ENCODE measurements at places on chromosomes 13 and 19.

DNA sequence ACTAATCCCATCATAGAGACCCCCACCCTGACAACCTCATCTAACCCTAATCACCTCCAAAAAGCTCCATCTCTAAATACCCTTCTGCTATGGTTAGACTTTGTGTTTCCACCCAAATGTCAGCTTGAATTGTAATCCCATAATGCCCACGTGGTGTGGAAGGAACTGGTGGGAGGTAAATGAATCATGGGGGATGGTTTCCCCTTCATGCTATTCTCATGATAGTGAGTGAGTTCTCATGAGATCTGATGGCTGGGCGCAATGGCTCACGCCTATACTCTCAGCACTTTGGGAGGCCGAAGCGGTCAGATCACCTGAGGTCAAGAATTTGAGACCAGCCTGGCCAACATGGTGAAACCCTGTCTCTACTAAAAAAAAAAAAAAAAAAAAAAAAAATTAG lies 2.6 kb downstream of the VMAC start:
- no peak for DNase-seq

DNA sequence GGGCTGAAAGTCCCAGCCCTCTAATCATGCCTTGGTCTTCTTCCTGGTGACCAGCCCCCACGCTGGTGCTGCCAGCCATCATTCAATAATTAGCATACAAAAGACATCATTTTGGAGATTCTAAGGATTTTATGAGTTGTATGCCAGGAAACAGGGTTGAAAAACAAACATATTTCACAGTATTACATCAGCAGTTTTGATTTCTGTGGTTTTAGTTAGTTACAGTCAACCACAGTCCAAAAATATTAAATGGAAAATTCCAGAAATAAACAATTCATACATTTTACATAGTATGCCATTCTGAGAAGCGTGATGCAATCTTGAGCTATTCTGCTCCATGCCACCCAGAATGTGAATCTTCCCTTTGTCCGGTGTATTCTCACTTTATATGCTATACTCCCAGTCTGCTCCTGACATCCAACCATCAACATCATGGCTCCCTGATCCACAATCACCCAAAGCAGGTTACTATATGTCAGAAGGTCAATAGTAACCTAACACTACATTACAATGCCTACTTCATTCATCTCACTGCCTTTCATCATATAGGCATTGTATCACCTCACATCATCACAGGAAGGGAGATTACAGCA lies 49.2 kb downstream of the STOML3 start:
- no peak for DNase-seq

GRCh38 chr19:12801466-12802266 lies at the start of the genes PRDX2 and THSD8:
Gene PRDX2 (minus strand): TSS chr19:12801800. CDS start chr19:12801261, 539 bp downstream.
Gene THSD8 (plus strand): TSS chr19:12802069. CDS start chr19:12802072, 3 bp downstream.
- DNase-seq, result peak; percentile 19

DNA sequence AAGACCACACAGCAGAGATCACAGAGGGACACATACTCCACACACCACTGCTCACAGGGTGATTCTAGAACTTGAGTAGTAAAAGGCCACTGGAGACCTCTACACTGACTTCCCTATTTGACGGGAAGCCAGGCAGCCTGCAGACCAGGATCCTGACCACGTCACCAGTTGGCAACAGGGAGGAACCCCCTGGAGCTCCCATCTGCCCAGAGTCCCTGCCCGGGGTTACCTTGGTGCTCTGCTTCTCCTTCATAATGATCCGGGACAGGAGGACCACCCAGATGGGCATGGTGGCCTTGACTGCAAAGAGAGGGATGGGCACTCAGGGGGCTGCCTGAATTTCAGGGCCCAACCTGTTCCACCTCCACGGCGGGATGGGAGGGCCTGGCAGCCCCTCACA lies 932 bp downstream of the SLC35E1 start:
- peak; percentile 58 for DNase-seq

GRCh38 chr13:113016526-113017295 lies 47.7 kb downstream of the MCF2L start:
- no peak for DNase-seq

- DNase-seq, result peak; percentile 95
These were observed 5.2 kb downstream of the LCP1 start for GRCh38 chr13:46176756-46177155.

DNA sequence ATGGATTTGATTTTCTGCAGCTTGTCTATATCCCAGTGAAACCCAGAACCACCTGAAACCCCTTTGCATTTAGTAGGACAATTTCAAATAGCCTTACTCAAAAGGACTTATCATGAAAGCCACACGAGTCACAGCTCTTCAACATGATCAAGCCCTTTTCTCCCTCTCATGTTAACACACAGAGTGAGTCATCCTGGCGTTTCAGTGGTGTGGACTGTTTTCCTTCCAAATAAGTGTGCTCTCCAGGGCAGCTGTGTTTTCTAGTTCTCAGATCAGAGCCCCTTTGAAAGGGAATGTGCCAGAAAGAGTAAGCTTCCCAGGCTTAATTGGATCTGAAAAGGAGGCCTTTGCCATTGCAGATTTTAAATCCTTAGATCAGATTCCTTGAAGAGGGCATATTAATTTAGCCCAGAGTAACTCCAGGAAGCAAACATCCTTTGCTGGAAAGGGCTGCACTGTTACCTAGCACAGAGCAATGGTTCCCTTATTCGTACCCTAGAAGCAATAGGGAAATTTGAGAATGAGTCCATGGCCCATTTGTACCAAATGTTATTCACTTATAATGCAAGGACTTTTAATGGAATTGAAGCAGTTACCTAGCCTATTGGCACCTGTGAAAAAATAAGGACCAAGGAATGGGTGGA lies 51.3 kb downstream of the ERICH6B start:
- DNase-seq, result no peak

DNA sequence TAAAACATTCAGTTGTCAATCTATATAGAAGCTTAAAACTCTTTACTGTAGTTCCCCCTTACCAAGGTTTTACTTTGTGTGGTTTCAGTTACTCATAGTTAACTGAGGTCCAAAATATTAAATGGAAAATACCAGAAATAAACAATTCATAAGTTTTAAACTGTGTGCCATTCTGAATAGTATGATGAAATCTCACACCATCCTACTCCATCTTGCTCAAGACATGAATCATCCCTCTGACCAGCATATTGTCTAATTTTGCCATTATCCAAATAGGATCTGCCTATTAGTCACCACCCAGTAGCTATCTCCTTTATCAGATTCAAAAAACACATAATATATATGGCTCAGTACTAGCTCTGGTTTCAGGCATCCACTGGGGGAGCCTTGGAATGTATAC lies 22.4 kb downstream of the ZNF571 start:
- DNase-seq, result no peak

- no peak for DNase-seq
These were observed 87.9 kb downstream of the URI1 start for GRCh38 chr19:30029721-30030510.

DNA sequence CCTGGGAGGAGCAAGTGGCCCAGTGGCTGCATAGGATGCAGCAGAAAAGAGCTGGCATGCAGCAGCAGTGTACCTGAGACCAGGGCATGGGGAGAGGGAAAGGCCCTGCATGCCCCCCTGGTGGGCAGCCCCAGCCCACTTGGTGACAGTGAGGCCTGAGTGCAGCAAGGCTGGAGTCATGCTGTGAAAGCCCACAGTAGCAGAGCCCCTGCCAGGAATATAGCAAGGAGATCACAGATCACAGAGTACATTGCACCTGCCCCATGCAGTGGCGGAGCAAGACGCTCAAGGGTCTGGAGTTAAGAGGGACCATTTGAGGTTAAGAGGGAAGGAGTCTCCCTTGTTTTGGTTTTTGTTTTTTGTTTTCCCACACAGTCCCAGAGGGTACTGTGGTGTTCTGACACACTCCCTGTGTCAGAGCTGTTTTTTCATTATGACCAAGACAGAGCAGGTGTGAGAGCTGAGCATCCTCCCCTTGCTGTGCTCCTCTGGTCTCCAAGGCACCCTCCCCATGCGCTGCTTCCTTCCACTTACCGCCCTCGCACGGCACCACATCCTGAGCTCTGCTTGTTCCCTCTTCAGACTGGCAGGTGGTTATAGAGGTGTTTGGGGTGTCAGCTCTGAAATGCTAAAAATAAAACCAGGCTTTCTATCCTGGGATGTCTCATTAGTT lies 85.0 kb upstream of the UBL3 start:
- DNase-seq, result peak; percentile 21

DNA sequence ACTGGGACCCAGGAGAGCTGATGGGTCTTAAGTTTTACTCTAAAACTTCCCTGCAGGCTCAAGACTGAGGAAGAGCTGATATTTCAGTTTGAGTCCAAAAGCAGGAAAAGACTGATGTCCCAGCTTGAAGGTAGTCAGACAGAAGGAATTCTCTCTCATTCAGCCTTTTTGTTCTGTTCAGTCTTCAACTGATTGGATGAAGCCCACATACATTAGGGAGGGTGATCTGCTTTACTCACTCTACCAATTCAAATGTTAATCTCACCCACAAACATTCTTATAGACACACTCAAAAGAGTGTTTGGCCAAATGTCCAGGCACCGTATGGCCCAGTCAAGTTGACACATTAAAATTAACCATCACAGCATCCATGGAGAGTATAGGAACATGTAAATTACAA lies 173.5 kb downstream of the KCNRG start:
- DNase-seq, result no peak

DNA sequence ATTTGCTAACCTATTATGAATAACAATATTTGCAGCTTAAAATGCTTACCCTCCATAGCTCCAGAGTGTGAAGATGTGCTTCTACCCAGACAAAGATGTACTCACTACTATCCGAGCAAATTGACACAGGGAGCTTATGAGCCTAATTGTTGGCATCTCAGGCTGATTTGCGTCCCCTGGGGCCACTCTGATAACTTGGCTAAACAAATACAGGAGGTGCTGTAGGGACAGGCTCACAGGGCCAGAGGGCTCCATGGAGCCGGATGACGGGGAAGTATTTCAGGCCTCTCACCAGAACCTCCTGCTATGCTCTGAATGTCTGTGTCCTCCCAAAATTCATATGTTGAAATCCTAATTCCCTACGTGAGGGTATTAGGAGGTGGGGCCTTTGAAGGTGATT lies 26.7 kb upstream of the C19orf12 start:
- DNase-seq, result no peak

DNA sequence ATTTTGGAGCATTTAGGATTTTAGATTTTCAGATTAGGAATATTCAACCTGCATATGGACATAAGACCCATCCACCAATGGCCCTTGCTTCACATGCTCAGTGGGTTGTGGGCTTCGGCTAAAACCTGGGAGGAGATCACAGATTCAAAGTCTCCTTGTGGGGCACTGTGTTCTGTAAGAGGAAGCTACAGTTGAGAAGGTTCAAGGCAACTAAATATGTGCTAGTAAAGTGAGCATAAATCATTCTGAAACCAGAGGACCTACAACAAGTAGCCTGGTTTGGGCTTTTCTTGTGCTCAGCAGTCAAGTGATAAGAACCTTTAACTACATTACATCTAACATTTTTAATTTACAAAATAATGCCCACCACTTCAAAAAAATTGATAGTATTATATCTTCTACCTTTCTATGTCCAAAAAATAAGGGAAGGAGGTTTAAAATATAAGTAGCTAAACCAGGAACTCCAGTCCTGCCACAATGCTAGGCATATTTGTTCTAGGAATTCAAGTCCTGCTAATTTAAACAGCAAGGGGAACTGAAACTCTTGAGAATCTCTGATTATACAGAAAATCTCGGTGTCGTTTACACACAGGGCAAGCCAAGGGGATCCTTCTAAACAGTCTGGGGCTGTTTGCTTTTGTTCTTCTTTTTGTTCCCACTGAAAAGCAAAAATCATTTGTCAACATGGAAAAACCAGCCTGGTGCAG lies 36.6 kb downstream of the FOXO1 start:
- no peak for DNase-seq

- no peak for DNase-seq
These were observed 2.8 kb downstream of the MIR17HG start for GRCh38 chr13:91349992-91350911.

- DNase-seq, result no peak
These were observed 959.1 kb upstream of the SLC10A2 start for GRCh38 chr13:104025303-104025702.

DNA sequence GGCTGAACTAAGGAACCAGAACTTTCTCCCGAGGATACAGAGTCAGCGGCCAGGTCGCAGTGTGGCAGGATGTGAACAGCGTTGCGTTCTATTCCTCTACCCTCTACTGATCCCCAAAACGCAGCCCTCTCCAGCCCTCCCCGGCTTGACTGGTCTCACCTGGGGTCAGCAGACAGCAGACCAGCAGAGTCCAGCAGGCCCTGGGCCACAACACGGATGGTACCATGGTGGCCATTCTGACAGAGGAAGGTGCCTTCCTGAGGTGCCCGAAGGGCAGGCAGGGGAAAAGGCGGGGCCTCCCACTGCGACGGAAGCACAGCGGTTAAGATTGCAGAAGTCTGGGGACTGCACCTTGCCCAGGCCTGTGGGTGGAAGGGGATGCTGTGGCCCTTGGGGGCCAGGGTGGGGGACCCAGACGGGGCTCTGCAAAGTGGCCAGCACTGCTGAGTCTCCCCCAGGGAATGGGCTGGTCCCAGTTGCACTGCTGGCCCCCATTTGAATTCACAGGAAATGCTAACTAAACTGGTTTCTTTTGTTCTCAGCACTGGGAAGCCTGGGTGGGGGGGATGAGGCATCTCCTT lies at the start of gene ICAM3:
ICAM3 (minus strand) TSS at position 245 of the 581 bp plus-strand sequence; CDS start at position 235, 10 bp downstream.
- peak; percentile 68 for DNase-seq

GRCh38 chr19:28898249-28898648 lies 314.7 kb downstream of the UQCRFS1 start:
- DNase-seq, result no peak

- DNase-seq, result no peak
These were observed 21.7 kb downstream of the MAU2 start for GRCh38 chr19:19342086-19343015.

DNA sequence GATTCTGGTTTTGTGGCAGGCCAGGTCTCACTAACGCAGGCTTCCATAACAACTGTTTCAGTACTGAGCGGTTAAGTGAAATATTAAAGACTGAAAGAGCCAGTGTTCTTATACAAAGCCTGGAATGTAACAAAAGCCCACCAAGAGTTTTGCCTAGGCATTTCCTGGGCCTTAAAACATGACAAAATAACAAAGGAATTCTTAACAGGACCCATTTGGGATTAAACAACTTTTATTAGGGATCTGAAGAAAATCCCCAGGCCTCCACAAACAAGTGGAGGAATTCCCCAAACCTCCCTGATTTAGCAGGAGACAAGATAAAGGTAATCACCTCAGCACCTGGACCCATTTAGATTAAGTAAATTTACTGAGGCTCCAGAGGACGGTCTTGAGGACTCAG lies 799.7 kb upstream of the SPRY2 start:
- DNase-seq, result no peak

DNA sequence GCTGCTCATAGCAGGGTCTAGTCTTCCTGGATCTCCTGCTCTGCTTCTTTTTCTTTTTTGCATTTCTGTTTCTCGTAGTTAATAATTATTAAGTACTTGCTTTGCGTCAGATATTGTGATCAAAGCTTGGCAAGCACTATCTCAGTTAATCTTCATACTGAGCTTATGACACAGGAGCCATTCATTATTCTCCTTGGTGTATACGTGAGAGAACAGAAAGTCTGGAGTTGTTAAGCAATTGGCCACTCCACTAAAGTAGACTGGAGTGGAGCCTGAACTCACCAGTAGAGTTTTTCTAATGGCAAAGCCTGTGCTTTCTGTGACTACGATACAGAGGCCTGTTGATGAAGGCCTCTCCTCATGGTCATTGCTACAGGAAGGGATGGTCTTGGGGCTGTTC lies 285.9 kb downstream of the RFC3 start:
- DNase-seq, result no peak

- DNase-seq, result no peak
These were observed 45.2 kb upstream of the AMER2 start for GRCh38 chr13:25217023-25217885.

- peak; percentile 82 for DNase-seq
These were observed 4.9 kb upstream of the SMIM17 start for GRCh38 chr19:56637976-56638555.

Measured in Kasumi-1 (cell line).